Activated CD4-positive, CD25-positive, alpha-beta regulatory T cell (primary cell): ENCODE measurements at places on chromosomes 11 and 22.

- DNase-seq, result no peak
These were observed 560.4 kb downstream of the TBC1D22A start for GRCh38 chr22:47322854-47323253.

DNA sequence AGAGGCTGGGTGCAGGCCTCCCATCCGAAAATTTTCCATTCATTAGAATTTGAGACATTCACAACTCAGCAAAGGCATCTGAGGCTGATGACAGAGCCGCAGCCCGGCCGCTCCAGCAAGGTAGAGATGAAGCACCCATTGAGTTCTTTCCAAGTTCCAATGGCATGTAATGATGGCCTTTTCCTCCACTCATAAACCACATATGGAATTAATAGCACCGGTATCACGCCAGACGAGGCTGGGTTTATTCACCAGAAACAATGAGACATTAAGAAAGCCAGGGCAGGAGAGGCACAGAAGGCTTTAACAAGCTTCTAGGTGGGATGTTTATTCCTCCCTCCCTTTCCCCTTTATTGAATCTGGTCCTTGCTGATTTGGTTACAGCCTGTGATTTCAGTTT is 534.4 kb downstream of the MN1 start:
- DNase-seq, result no peak

DNA sequence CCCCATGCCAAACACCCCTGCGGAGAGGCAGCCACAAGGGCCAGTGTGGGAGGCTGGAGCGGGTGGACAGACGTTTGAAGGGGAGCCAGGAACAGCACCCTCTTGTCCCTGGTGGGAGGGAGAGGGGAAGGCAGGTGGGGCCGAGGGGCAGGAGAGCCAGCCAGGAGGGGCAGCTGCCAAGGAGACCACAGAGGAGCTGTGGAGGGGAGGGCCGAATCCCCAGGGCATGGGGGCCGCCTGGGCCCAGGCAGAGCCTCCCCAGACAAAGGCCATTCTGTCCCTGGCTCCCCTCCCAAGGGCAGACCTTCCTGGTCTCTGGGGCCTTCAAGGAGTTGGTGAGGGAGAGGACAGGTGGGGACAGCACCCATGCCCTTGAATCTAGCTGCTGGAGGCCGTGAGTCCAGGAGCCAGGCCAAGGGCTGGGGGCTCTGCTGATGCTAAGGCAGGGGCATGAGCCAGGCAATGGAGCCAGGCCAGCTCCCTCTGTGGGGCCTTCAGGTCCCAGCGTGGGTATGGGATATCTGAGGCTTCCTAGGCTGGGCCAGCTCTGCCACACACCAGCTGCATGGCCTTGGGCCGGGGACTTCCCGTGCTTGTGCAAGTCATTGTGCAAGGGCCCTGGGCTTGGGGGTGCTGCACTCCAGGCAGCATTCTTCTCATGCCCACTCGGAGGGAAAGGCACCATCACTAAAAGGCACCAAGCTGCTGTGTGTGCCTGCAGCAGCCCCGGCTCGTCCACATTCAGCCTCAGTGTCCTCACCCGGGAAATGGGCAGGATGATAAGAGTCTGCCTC is 11.4 kb downstream of the EMID1 start:
- no peak for DNase-seq

DNA sequence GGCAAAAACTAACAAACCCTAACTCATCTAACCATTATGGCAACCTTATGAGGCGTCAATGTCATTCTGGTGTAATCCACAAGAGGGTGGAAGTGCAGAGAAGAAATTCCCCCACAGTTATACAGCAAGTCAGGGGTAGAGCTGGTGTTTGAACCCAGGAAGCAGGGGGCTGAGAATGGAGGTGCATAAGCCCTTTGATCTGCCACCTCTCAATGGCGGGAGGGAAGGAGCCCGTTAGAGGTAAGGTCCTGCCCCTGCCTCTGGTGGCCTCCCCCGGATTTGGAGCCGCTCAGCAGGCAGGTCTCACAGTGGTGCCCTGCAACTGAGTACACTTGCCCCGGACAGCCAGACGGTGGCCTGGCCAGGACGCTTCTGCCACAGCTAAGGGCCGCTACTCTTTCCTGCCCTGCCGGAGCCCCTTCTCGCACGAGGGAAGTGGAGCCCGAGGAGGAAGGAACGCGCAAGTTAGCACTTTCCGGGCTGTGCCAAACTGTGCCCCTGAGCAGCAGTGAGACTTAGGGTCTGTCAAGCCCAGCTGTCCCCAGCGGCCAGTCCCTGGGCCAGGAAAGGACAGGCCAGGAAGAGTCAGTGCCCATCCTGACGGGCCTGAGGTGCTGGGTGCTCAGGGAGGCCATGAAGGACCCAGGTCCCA is 1.1 kb downstream of the FXYD2 start:
- no peak for DNase-seq

- DNase-seq, result no peak
These were observed 76.4 kb upstream of the MYOD1 start for GRCh38 chr11:17642980-17643379.

DNA sequence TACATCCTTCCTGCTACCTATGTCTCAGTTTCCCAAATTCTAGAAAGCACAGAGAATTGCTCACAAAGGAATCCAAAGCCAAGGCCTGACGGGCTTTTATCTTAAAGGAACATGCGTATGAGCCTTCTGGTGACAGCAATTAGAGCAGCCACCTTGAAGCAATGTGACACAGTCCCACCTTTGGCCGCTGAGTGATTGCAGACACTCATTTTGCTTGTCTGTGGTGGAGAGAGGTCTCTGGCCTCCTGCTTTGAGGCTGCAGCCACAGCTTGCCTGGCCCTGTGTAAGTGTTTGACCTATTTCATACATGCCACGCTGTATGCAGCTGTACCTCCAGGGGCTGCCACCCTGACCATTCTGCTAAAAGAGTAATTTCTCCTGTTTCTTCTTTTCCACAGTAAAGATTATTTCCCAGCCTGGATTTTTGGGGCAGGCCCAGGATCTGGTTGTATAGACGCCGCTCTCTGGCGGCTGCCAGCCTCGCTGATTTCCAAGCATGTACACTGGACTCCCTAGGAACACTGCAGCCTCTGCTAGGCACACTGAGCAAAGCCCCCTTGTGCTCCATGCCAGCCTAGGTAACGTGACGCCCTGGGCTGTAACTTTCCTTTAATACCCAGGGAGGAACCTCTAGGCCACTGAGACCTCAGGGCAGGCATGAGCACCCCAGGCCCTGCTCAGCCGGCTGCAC is 1.1 kb upstream of the TMA7B start:
- no peak for DNase-seq

- DNase-seq, result no peak
These were observed 993.3 kb downstream of the BRD1 start for GRCh38 chr22:48834404-48834803.

GRCh38 chr11:64347193-64347867 is 7.3 kb downstream of the CCDC88B start:
- DNase-seq, result no peak

DNA sequence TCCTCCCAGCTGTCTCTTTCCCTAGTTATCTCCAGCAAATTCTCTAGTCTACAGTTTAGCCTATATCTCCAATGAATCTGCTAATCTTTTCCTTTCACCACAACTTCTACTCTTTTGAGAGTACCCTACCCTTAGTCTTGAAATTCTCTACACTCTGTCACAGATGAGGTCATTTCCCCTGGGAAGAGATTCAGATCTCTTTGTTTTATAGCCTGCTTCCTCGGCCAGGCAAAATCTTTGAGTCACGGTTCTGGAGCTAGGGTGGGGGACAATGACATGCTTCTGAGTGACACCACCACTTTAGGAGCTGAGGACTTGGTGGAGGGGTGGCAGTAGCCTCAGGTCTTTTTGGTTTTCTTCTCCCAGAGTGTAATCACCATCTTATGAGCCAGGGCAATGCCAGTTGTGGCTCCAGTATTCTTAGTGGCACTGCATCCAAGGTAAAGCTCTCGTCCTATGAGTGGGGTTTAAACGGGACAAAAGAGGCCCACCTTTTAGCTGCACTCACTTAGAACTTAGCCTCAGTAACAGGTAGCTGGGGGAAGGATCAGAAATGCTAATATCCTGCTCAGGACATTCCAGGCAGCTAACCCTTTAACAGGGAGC is 98.5 kb upstream of the RRM1 start:
- DNase-seq, result no peak

- no peak for DNase-seq
These were observed 91.3 kb upstream of the ANO1 start for GRCh38 chr11:69986830-69987229.

GRCh38 chr11:85762226-85762625 is 48.7 kb downstream of the SYTL2 start:
- no peak for DNase-seq

GRCh38 chr22:48683640-48684039 is 1144.0 kb downstream of the BRD1 start:
- DNase-seq, result no peak

GRCh38 chr11:46438211-46438610 is 46.6 kb upstream of the CHRM4 start:
- DNase-seq, result no peak

DNA sequence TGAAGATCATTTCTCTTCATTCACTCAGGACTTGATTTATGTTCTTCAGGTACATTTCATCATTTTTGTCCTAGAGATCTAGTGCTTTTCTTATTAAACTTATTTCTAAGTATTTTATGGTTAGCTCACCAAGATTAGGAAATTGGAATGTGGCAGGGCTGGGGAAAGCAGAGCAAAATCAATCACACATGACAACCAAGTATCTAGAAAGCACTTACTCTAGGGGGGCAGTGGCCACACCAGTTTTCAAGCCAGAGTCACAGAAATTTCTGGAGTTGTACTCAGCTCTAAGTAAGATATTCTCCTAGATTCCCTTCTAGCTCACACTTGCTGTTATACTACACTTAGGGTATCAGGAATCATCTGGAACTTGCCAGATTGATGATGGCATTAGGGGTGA is 33.3 kb upstream of the MYEOV start:
- DNase-seq, result no peak

DNA sequence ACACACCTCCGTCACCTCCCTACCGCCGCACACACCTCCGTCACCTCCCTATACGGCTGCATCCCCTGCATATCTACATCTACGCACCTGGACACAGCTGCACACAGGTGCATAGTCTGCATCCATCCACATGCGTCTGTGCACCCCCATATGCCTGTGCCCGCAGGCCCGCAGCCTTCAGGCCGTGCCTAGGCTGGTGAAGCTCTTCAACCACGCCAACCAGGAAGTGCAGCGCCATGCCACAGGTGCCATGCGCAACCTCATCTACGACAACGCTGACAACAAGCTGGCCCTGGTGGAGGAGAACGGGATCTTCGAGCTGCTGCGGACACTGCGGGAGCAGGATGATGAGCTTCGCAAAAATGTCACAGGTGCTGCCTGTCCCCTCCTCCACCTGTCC is 4.8 kb downstream of the PKP3 start:
- no peak for DNase-seq

- DNase-seq, result no peak
These were observed 8.9 kb upstream of the SERPINH1 start for GRCh38 chr11:75553182-75553581.

GRCh38 chr11:126122863-126123262 is 60.2 kb upstream of the CDON start:
- no peak for DNase-seq
